ENCODE measurements at places on chromosomes 6 and 20. TPM values are rescaled to one million over a fixed set of nuclear protein-coding genes. Genes with fewer than 3 reads are reported as not detected.

The LTB gene
- 61.8 TPM for total RNA-seq

The HLA-DQB2 gene
- total RNA-seq = 0.60 TPM

GRCh38 chr6:128161839-128162238 is 261.0 kb upstream of the THEMIS start:
- no peak overlapping the region for H3K27ac ChIP-seq
- H3K27me3 ChIP-seq = no peaks in the 10 kb centered on the region
- no peak overlapping the region for H3K4me3 ChIP-seq
- DNase-seq = no peak
- H3K4me1 ChIP-seq = no peaks in the 10 kb centered on the region

- H3K27me3 ChIP-seq = no peaks in the 10 kb centered on the region
- no peak overlapping the region for H3K27ac ChIP-seq
- peaks cover 48% of the 10 kb centered on the region for H3K4me1 ChIP-seq
- no peaks in the 10 kb centered on the region for H3K36me3 ChIP-seq
These were observed 6.4 kb downstream of the EXOC2 start for GRCh38 chr6:686497-686896.

DNA sequence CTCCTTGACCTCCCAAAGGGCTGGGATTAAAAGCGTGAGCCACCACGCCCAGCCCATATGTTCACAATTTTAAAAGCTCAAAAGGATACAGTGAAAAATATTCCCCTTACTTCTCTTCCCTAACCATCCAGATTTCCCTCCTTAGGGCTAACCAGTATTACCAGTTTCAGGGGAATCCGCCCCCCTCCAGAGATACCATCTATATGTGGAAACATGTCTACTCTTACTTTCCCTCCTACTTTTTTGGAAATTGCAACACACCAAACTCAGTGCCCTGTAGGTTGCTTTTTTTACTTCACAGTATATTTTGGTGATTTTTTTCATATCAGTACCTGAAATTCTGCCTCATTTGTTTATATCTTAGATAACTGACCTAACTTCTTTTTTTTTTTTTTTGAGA is 6.9 kb upstream of the RPL10A start:
- H3K4me3 ChIP-seq = no peak overlapping the region
- no peak overlapping the region for H3K27ac ChIP-seq
- H3K4me1 ChIP-seq = peaks cover under 1% of the 10 kb centered on the region
- DNase-seq = no peak

DNA sequence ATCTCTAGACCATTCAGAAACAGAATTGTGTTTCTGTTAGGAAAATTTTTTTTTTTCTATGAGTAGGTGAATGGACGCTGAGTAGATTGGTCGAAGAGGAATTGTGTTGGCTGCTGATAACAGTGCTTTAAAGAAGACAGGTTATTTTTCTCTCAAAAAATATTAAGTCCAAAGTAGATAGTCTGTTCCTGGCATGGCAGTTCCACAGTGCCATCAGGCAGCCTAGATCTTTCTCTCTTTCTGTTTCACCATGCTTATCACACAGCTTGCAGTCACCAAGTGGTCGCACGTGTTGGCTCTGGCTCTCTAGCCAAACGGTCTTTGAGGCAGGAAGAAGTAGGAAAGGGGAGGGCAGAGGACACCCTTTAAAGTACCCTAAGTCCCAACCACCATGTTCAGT is 22.4 kb upstream of the SERINC3 start:
- DNase-seq = no peak
- no peak overlapping the region for H3K4me3 ChIP-seq
- H3K36me3 ChIP-seq = no peaks in the 10 kb centered on the region
- no peaks in the 10 kb centered on the region for H3K27me3 ChIP-seq
- no peak overlapping the region for H3K27ac ChIP-seq

- peaks cover 22% of the 10 kb centered on the region for H3K4me1 ChIP-seq
- H3K36me3 ChIP-seq = no peaks in the 10 kb centered on the region
- no peak overlapping the region for H3K4me3 ChIP-seq
These were observed 40.1 kb downstream of the SLX4IP start for GRCh38 chr20:10475225-10475624.

DNA sequence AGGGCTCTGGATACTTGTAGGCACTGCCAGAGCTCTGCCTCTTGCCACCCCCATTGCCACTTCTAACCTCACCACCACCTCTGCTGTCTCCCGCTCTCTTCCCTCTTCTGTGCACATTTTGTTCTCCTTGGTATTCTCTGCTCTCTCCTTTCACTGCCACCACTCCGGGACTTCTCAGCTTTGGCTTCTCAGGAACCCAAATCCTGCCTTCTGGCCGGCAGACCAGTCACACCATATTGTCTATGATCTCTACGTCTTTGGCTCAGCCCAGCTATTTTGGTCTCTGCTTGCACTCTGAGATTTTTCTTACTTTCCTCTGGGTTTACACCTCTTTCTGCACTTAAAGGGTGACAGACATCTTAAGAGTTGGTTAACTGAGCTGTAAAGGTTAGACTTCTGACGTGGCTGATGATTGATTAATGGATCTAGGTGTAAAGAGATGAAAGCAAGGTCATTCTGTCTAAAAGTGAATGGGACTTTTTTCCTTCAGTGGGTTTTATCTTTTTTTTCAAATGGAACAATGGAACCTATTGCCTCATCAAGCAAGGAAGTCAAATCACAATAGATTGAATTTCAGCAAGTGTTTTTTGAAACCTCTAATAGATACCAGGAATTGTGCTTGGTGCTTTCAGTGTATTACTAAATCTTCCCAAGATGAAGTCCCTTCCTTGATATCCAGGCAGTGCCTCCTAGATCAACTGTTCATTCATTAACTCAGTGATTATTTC is 13.8 kb downstream of the MMP24 start:
- no peaks in the 10 kb centered on the region for H3K27me3 ChIP-seq
- H3K4me1 ChIP-seq = no peaks in the 10 kb centered on the region
- H3K36me3 ChIP-seq = no peaks in the 10 kb centered on the region
- no peak for DNase-seq
- no peak overlapping the region for H3K27ac ChIP-seq

- peaks cover 17% of the 10 kb centered on the region for H3K27me3 ChIP-seq
- DNase-seq = no peak
- H3K4me3 ChIP-seq = no peak overlapping the region
- H3K27ac ChIP-seq = no peak overlapping the region
These were observed 107.7 kb upstream of the FOXC1 start for GRCh38 chr6:1502041-1502440.

DNA sequence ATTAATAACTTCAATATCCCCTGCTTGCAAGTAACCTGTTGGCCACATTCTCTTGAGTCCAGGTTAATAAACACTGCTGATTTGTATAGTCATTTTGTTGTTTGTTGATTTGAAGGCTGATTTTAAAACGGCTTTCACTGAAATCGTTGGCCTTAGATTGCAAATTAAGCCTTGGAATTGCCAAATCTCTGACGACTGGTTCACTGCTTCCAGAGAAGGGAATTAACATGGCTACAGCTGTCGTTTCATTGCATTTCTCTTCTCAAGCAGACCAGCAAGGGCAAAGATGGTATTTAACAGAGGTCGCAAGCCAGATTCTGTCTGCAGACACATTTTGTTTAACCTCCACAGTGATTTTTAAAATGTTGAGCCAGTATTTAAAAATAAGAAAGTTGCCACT is 470.9 kb downstream of the TFAP2A start:
- no peak overlapping the region for H3K27ac ChIP-seq
- no peak for DNase-seq
- no peaks in the 10 kb centered on the region for H3K27me3 ChIP-seq
- no peaks in the 10 kb centered on the region for H3K36me3 ChIP-seq
- no peaks in the 10 kb centered on the region for H3K4me1 ChIP-seq

GRCh38 chr6:106114492-106114891 is 28.4 kb downstream of the PRDM1 start:
- peaks cover 32% of the 10 kb centered on the region for H3K27me3 ChIP-seq
- peak overlapping the region; percentile 94 for H3K27ac ChIP-seq
- peak; percentile 84 for DNase-seq
- H3K36me3 ChIP-seq = no peaks in the 10 kb centered on the region
- peak overlapping the region; percentile 56 for H3K4me3 ChIP-seq
- H3K4me1 ChIP-seq = peaks cover 94% of the 10 kb centered on the region

DNA sequence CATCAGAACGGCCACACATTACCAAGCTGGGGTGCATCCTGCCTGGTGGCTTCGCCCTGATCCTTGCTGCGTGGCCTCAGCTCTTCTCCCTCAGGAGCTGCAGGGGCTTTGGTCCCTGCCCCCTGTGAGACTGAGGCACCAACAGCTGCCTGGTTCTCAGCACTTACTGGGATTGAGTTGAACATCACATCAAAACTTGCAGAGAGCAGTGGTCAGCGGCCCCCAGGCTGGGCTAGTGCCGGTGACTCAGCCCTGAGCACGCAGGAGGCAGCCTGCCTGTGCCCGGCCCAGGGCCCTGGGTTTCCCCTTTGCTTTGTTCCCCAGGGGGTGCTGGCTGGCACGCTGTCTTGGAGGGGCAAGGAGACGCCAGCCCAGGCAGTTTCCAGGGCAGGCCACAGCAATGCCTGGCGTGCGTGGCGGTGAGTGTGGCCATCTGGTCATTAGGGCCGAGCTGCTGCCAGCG is 63.3 kb downstream of the DLL1 start:
- H3K4me1 ChIP-seq = peaks cover 9% of the 10 kb centered on the region
- no peaks in the 10 kb centered on the region for H3K36me3 ChIP-seq
- H3K27me3 ChIP-seq = no peaks in the 10 kb centered on the region
- no peak overlapping the region for H3K27ac ChIP-seq
- H3K4me3 ChIP-seq = no peak overlapping the region

The TP53TG5 gene
- total RNA-seq = 0.67 TPM

The ANKEF1 gene
- total RNA-seq = 4.2 TPM

- H3K27ac ChIP-seq = no peak overlapping the region
- no peak overlapping the region for H3K4me3 ChIP-seq
- peaks cover 20% of the 10 kb centered on the region for H3K27me3 ChIP-seq
- H3K4me1 ChIP-seq = no peaks in the 10 kb centered on the region
- DNase-seq = no peak
These were observed 1.2 kb downstream of the PAK5 start for GRCh38 chr20:9837634-9838033.

The EFCAB8 gene
- 1.7 TPM for total RNA-seq

DNA sequence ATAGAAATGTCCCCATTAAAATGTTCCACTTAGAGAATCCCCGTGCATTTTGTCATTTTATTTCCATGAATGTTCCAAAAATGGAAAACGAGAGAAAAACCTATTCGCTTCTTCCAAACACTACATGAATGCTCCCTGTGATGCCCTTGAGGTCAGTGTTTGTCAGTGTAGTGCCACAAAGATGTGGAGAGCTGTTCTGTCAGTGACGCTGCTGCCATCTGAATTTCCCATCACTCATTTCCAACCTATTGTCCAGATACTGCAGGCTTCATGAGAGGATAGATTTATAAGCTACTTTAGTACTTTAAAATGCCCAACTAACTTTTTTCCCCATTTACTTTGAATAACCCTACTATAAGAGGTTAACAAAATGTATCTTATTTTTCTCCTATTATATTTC is 335.8 kb downstream of the CDKAL1 start:
- H3K27me3 ChIP-seq = no peaks in the 10 kb centered on the region
- peaks cover 2% of the 10 kb centered on the region for H3K36me3 ChIP-seq
- no peak for DNase-seq
- H3K4me1 ChIP-seq = no peaks in the 10 kb centered on the region
- no peak overlapping the region for H3K4me3 ChIP-seq

The LPA gene
- not detected for total RNA-seq
